ENCODE measurements at places on chromosomes 5 and 9.

GRCh38 chr9:17064558-17064957 lies 70.3 kb upstream of the CNTLN start:
- DNase-seq: no peak

DNA sequence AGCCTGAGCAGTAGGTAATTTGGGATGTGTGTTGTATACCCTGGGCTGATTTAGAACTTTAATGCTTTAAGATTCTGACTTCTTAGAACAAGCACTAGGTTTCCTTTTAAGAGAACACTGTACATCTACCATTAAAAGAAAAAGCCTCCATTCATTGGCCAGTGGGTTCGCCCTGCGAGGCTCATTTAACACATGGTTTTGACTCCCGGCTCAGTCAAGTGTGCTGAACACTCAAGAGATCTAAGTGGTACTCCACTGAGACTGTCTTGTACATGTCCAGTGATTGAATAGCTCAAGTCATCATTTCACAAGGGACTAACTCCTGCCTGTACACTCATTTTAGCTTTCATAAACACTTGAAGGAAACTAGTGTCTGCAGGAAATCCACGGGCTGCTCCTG lies 3.9 kb downstream of the FUBP3 start:
- no peak for DNase-seq

DNA sequence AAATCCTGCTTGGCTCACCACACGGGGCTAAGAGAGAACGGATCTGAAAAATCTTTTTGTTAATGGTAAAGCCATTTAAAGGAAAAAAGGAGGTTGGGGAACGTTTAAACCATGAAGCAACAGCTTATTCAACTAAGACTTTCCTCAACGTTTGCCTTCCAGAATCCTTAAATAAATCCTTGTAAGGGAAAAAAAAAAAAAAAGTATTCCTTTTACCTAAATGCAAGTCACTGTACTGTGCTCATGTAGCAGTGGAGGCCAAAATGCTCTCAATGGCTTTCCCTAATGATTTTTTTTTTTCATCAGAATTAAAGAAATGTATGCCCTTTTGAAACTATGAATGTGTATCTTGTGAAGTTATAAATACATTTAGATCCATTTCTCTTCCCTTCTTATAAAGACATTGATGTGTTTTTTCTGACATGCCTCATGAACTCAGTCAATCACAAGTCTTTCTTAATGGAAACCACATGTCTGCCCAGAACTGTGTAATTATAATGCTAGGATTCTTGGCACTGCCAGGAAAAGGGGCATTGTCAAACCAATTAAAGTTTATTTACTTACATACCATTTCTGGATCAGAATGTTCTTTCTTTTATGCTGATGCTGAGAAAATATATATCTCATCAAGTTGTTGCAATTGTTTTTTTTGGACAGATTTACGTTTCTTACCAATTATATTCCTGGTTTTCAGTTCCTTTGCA lies 107.5 kb downstream of the EBF1 start:
- DNase-seq: no peak

- no peak for DNase-seq
These were observed 560.2 kb upstream of the CLINT1 start for GRCh38 chr5:158419186-158419585.

- no peak for DNase-seq
These were observed 209.3 kb downstream of the ROR2 start for GRCh38 chr9:91740701-91741100.

GRCh38 chr9:124512806-124513204 lies 5.6 kb upstream of the NR5A1 start:
- no peak for DNase-seq

DNA sequence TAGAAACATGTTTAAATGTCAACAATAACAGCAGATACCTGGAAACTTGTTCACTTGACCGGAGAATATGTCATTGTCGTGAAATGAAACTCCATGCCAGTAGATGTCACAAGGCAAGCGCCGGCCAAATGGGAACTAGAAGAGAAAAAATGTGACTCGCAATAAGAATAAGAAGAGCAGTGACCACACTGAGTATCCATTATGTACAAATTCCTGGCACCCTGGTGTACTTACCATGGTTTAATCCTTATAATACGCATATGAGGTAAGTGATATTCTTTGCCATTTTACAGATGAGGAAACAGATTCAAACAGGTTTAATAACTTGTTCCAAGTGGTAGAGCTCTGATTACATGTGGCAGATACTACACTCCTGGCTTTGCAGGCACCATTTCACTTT lies 53.9 kb downstream of the TTLL11 start:
- DNase-seq: no peak

DNA sequence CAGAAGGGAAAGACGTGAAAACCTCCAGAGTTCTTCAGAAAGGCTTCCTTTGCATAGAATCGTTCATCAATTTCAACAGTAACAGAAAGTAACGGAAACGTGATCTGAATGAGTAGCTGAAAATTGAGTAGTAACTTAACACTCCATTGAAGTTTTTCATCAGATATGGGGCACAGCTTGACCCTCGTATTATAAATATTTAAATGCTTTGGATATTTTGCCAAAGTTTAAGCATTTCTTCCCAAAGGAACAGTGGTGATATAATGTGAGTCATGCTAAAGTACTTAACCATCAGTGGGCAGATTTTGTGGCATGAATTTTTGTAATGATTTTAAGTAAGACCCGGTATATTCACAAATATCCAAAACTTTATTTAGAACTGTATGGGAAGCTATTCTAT lies 67.4 kb upstream of the ADAMTS19 start:
- DNase-seq: no peak

GRCh38 chr9:133499132-133499891 lies 20.4 kb upstream of the SLC2A6 start:
- no peak for DNase-seq

- DNase-seq: no peak
These were observed 20.7 kb upstream of the EPB41L4B start for GRCh38 chr9:109341561-109341960.

DNA sequence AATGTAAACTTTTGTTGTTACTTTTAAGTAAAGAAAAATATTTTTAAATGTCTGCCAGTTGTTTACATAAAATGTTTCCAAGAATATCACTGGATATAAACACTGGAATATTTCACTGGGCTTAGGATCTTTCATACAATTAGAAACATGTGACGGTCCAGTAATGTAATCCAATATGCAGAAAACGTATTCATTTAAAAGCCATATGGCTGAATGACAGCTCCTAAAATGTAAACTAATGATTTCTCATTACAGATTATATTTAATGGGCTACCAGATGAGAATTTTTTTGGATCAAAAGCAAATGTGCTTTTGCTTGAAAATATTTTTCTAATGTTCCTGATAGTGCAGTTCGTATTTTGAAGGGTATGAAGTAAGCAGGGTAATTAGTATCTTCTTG lies 124.3 kb downstream of the TTC39B start:
- DNase-seq: no peak

GRCh38 chr9:130500340-130501180 lies 55.8 kb downstream of the ASS1 start:
- no peak for DNase-seq

GRCh38 chr5:51961154-51961562 lies 577.9 kb downstream of the ISL1 start:
- no peak for DNase-seq

DNA sequence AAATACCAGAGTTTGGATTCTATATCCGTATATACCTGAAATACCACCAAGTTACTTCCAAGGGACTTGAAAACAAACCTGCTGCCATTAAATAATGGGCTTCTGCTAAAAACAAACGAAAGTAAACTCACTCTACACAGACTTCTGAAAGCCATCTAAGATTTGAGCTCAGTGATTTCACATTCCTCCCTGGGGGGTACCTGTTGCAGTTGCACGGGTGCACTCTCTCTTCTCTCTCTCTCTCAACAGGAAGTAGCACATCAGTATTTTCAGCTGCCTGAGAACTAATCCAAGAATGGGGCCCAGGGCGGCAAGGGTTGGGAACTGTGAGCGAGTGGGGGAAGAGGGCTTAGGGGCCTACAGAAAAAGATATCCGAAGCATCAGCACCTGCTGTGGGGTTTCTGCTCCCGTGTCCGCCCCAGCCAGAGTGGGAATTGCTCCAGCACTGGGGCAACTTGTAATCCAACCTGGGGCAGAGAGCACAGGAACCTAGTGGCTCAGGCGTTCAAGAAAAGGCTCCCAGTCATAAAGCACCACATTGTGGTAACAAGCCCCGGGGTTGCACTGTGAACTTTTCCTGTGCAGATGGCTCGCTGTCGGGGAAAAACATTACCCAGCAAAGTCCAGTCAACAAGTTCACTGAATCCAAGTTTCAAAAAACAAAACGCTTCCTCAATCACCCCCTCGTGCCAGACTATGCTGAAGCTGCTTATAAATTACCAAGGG lies 99.8 kb downstream of the EFNA5 start:
- DNase-seq: no peak

- no peak for DNase-seq
These were observed 221.3 kb downstream of the C9orf50 start for GRCh38 chr9:129399634-129399990.

DNA sequence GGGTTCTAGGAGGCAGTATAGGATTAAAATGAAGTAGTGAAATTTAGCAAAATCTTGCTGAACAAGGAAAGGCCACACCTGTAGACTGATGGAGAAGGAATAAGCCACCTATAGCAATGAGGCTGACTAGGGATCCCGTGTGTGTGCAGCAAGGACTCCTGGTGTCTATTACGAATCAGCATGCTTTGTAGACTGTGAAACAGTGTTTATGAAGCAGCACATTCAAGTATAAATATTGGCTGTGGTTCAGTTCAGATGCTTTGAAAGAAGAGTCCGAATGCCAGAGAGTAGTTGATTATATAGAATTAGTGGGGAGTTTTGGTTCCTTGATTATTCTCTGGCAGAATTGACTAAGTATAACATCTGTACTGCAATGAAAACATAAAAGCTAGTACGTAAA lies 41.8 kb downstream of the CAST start:
- DNase-seq: no peak

GRCh38 chr9:128992995-128993394 lies 35.1 kb downstream of the SH3GLB2 start:
- no peak for DNase-seq

- no peak for DNase-seq
These were observed 17.1 kb downstream of the FBXO10 start for GRCh38 chr9:37559125-37559524.

GRCh38 chr5:100322483-100322882 lies 212.7 kb upstream of the FAM174A start:
- no peak for DNase-seq

DNA sequence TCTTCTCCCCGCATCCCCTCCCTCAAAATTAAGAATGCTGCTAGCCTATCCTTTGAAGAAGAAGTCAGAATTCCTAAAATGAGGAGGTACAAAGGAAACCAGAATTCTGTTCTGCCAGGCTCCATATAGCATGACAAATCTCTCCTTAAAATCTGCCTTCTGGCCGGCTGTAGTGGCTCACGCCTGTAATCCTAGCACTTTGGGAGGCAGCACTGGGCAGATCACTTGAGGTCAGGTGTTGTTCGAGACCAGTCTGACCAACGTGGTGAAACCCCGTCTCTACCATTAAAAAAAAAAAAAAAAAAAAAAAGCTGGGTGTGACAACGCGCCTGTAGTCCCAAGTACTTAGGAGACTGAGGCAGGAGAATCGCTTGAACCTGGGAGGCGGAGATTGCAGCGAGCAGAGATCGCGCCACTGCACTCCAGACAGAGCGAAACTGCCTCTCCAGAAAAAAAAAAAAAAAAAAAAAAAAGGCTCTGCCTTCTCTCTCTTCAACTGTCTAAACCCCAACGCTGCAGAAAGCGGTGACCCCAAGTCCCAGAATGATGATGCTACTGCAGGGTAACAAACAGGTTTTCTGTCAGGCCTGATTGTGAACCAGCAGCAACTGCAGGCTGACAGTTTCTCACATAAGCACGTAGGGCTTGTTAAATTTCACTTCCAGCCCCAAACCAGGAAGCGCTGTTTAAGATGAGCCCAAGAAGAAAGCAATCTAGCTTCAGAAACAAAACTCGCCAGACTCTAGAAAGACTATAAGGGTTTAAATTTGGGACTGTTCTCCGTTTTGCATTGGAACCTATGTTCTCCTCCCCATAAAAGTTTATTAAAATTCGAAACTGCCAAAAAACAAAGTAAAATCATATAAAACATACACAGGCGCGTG lies 963 bp upstream of the CAST start:
- no peak for DNase-seq

DNA sequence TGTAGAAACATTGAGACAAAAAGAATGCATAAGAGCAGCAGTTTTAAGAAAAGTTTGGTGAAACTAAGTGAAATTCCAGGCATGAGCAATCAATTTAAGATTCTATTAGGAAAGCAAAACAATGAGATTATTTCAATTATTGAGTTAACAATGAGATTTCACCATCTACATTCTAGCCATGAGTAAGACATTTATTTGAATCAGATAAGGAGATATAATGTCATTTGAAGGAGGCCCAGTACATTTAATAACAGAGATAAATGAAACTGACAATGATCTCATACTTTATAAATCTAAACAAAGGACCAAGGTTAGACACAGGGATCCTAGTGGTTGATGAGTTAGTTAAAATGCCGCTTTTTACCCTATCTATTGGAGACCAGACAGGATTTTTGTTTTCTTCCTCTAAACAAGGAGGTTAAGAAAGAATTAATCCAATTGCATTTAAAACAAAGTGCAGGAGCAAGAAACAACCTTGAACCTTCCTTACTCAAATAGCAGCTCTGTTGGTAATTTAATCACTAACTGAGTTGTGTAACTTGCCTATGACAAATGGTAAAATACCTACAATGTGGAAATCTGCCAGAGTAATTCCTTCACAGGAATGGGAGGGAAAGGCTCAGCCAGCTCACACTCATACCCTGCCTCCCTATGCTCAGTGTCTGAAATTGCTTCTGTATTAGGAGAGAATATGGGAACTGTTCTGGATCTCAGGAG lies 103.5 kb upstream of the NR3C1 start:
- no peak for DNase-seq

- DNase-seq: no peak
These were observed 553.5 kb downstream of the CSNK1G3 start for GRCh38 chr5:124065508-124065907.

GRCh38 chr5:133456933-133457402 lies 155.4 kb downstream of the FSTL4 start:
- no peak for DNase-seq

GRCh38 chr9:136021171-136021871 lies 60.1 kb upstream of the UBAC1 start:
- no peak for DNase-seq

DNA sequence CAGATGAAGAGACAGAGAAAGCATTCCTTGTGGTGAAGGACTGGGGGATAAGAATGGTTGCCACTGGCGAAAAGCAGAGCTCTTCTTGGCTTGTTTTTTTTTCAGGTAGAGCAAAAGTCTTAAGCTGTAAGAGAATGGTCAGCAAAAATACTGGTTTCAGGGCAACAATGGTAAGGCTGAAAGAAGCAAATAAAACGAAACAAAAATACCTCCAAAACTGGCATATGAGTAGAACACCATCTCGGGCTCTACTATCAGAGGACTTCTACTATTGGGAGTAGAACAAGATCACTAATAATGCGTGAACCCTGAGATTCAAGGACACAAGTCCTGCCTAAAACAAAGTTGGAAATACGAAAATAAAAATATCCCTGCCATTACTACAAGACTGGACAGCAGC lies 1823.2 kb upstream of the CDH6 start:
- DNase-seq: no peak

DNA sequence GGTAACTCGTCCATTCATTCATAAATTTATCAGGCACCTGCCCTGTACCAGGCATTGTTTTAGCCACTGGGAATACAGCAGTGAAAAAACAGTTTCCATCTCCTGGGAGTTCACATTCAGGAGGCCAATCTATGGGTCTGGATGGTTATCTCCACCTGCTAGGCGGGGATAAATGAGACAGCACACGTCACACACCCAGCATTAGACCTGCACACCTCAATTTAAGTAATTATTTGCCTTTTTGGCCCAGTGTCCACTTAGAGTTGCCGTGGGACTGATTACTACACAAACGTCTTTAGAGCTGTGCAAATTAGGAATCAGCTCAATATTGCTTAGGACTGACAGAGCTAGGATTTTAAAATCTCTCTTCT lies 46.1 kb downstream of the STK10 start:
- DNase-seq: no peak
